ENCODE measurements at places on chromosomes 13 and 19. TPM values are rescaled to one million over a fixed set of nuclear protein-coding genes. Genes with fewer than 3 reads are reported as not detected.

The PEAK3 gene
- 0.02 TPM for polyA plus RNA-seq

The ZNF8 gene
- 1.6 TPM for polyA plus RNA-seq

The TMEM238 gene
- polyA plus RNA-seq = 0.49 TPM

The GFY gene
- not detected for polyA plus RNA-seq

The TRPC4 gene
- 0.06 TPM for polyA plus RNA-seq

The NALCN gene
- polyA plus RNA-seq = 0.04 TPM

The SLC7A10 gene
- not detected for polyA plus RNA-seq

The ZNF835 gene
- polyA plus RNA-seq = 0.12 TPM

The NPAS1 gene
- 1.2 TPM for polyA plus RNA-seq

The ATP4A gene
- 0.12 TPM for polyA plus RNA-seq
